GM23338 (cell line): ENCODE measurements at places on chromosomes 16 and 17.
A peak's percentile ranks its signal among the peaks of the same experiment; 100 is the strongest.

- no peak overlapping the region for H3K27ac ChIP-seq
- no peak for DNase-seq
- peak overlapping the region; percentile 84 for H3K4me3 ChIP-seq
- H3K27me3 ChIP-seq, result peaks cover 17% of the 10 kb centered on the region
- peaks cover 24% of the 10 kb centered on the region for H3K36me3 ChIP-seq
- H3K4me1 ChIP-seq, result no peaks in the 10 kb centered on the region
These were observed 15.0 kb downstream of the ZNF232 start for GRCh38 chr17:5096731-5097100.

GRCh38 chr17:74759243-74759801, 10.9 kb downstream of the NHERF1 start:
- peak overlapping the region; percentile 76 for H3K27ac ChIP-seq
- H3K4me3 ChIP-seq, result peak overlapping the region; percentile 35; the same call in 1 of the 2 replicates

GRCh38 chr16:57666353-57667047, 1.6 kb upstream of the ADGRG3 start:
- H3K4me1 ChIP-seq, result no peaks in the 10 kb centered on the region
- H3K4me3 ChIP-seq, result no peak overlapping the region
- no peak for DNase-seq
- H3K36me3 ChIP-seq, result no peaks in the 10 kb centered on the region
- no peaks in the 10 kb centered on the region for H3K27me3 ChIP-seq

DNA sequence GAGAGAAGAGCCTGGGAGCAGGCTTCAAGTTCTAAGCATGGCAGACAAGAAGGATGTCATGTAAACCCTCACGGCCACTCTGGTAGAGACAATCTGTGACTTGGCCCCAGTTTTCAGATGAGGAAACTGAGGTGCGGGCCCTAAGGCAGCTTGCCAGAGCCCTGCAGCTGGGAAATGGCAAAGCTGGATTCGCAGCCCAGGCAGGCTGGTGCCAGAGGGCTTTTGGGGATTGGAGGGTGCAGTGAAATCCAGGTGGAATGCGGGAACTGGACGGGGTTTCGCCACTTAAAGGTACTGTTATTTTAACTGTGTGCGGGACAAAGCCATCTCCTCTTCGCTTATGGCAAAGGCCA, 477 bp upstream of the OSGIN1 start:
- no peak for DNase-seq
- no peaks in the 10 kb centered on the region for H3K36me3 ChIP-seq
- no peak overlapping the region for H3K4me3 ChIP-seq
- H3K27ac ChIP-seq, result no peak overlapping the region
- no peaks in the 10 kb centered on the region for H3K4me1 ChIP-seq
- no peaks in the 10 kb centered on the region for H3K27me3 ChIP-seq

DNA sequence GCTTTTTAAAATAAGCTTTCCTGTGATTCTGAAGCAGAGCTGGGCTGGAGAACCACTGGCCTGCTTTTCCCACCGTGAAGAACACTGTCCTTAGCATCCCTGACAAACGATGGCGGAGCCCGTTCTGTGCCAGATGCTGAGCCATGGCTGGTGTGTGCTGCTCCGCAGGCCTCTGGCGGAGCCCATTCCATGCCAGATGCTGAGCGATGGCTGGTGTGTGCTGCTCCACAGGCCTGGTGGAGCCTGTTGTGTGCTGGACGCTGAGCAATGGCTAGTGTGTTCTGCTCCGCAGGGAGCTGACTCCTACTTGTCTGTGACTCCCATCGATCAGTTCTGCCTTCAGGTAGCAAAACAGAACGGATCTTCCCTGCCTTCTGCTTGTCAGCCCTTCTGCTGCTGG, 4.3 kb downstream of the ENDOV start:
- no peak overlapping the region for H3K27ac ChIP-seq
- no peak overlapping the region for H3K4me3 ChIP-seq
- no peaks in the 10 kb centered on the region for H3K36me3 ChIP-seq
- peaks cover 3% of the 10 kb centered on the region; the same call in 1 of the 2 replicates for H3K27me3 ChIP-seq

DNA sequence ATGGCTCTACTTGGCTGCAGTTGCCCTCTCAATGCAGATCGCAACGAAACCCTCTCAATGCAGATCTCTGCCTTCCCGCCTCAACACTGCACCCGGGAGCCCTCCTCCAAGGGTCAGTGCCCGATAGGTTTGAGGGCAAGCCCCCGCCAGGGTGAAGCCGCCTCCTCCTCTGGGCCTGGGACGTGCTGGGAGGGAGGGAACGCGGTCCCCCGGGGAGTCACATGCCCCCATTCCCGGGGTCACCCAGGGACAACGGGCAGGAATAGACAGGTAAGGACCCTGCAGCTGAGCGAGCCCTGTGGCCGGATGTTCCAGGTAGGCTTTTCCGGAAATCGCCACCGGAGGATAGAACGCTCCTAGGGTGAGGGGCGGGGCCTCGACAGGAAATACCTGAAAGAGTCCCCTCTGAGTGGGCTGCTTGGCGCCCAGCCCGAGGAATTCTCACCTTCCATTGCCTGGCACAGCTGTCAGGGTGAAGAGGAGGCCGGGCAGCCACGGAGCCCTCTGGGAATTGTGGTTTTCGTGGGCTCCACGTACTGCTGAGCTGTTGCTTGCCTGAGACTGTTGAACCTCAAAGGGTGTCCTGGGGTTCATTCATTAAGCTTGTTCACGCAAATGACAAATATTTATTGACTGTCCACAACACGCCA, 12.8 kb downstream of the ZNF174 start:
- no peaks in the 10 kb centered on the region for H3K4me1 ChIP-seq
- no peak overlapping the region for H3K27ac ChIP-seq
- H3K36me3 ChIP-seq, result peaks cover 4% of the 10 kb centered on the region
- peak; percentile 55 for DNase-seq
- H3K4me3 ChIP-seq, result no peak overlapping the region
- H3K27me3 ChIP-seq, result no peaks in the 10 kb centered on the region

- peaks cover 21% of the 10 kb centered on the region for H3K36me3 ChIP-seq
- no peaks in the 10 kb centered on the region for H3K27me3 ChIP-seq
- H3K4me1 ChIP-seq, result no peaks in the 10 kb centered on the region
- H3K4me3 ChIP-seq, result no peak overlapping the region
- no peak for DNase-seq
These were observed 34.4 kb upstream of the ENDOV start for GRCh38 chr17:80380555-80381002.

- no peak overlapping the region for H3K4me3 ChIP-seq
- peak; percentile 85 for DNase-seq
- H3K36me3 ChIP-seq, result no peaks in the 10 kb centered on the region
- peaks cover 12% of the 10 kb centered on the region for H3K4me1 ChIP-seq
These were observed 18.8 kb upstream of the GAA start for GRCh38 chr17:80082403-80083135.

DNA sequence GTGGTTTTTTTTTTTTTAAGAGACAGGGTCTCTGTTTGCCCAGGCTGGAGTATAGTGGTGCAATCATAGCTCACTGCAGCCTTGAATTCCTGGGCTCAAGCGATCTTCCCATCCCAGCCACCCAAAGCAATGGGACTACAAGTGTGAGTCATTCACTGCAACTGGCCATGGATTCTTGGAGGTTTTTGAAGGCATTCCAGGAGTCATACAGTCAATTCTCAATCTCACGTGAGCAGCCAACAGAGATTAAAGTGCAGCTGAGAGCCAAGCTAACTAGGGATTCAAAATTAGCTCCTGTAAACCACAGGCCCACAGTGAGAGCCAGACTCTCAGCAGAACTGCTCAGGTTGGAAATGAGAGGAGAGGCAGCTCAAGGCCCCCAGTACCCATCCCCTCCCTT, 30.2 kb downstream of the XPO6 start:
- no peaks in the 10 kb centered on the region for H3K27me3 ChIP-seq
- H3K27ac ChIP-seq, result peak overlapping the region; percentile 33
- H3K4me1 ChIP-seq, result peaks cover 10% of the 10 kb centered on the region; the same call in 1 of the 2 replicates
- DNase-seq, result no peak

GRCh38 chr16:57383276-57384247, 11.3 kb downstream of the CX3CL1 start:
- H3K4me1 ChIP-seq, result no peaks in the 10 kb centered on the region
- no peaks in the 10 kb centered on the region for H3K36me3 ChIP-seq
- no peaks in the 10 kb centered on the region for H3K27me3 ChIP-seq
- H3K27ac ChIP-seq, result no peak overlapping the region
- DNase-seq, result no peak

DNA sequence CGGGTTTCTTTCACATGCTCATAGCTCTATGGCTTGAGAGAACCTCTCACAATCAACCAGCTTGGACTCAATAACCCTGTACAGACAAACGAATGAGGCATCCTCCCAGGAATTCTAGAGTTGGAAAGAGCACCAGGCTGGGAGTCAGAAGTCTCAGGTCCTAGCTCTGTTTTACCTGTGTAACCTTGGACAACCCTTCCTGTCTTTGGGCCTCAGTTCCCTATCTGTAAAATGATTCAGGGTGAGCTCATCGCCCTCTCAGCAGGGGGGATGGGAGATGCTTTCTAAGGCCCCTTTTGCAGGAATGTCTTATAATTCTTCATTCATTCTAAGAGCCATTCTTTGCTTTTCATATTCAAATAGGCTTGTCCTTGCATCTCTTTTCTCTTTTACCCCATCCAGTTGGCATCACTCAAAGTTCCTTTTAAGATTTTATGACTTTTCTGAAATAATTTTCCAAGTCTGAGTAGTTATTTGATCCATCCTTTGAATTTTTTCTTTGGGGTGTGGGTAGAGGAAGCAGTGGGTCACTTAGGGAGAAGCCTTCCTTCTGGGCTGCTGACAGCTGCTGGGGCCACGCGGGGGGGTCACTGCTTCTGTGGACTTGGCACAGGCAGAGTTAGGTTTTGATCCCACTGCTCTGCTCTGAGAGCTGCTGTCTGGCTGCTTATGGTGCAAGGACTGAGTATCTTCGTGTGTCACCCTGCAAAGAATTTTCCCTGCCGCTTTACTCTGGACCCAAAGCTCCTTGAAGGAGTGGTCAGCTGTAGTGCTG, 102.7 kb downstream of the UTP18 start:
- H3K4me1 ChIP-seq, result peaks cover 14% of the 10 kb centered on the region
- no peaks in the 10 kb centered on the region for H3K27me3 ChIP-seq
- DNase-seq, result peak; percentile 45
- H3K36me3 ChIP-seq, result no peaks in the 10 kb centered on the region
- H3K27ac ChIP-seq, result no peak overlapping the region

- no peak overlapping the region for H3K27ac ChIP-seq
- peak; percentile 86 for DNase-seq
- no peaks in the 10 kb centered on the region for H3K36me3 ChIP-seq
- peaks cover 56% of the 10 kb centered on the region for H3K4me1 ChIP-seq
These were observed 7.3 kb upstream of the CBX8 start for GRCh38 chr17:79803997-79804855.

- no peak overlapping the region for H3K27ac ChIP-seq
- no peak overlapping the region for H3K4me3 ChIP-seq
- no peaks in the 10 kb centered on the region for H3K27me3 ChIP-seq
- H3K4me1 ChIP-seq, result peaks cover 16% of the 10 kb centered on the region
- DNase-seq, result no peak
These were observed 11.0 kb downstream of the TK2 start for GRCh38 chr16:66538910-66539309.

GRCh38 chr16:19389246-19389645, 28.4 kb upstream of the TMC5 start:
- no peak overlapping the region for H3K4me3 ChIP-seq
- no peaks in the 10 kb centered on the region for H3K36me3 ChIP-seq

GRCh38 chr17:67520916-67521774, 144.1 kb downstream of the PITPNC1 start:
- H3K27ac ChIP-seq, result peak overlapping the region; percentile 81; the same call in 1 of the 2 replicates
- DNase-seq, result no peak
- no peaks in the 10 kb centered on the region for H3K27me3 ChIP-seq
- H3K4me1 ChIP-seq, result peaks cover 40% of the 10 kb centered on the region
- no peak overlapping the region for H3K4me3 ChIP-seq
- H3K36me3 ChIP-seq, result no peaks in the 10 kb centered on the region

DNA sequence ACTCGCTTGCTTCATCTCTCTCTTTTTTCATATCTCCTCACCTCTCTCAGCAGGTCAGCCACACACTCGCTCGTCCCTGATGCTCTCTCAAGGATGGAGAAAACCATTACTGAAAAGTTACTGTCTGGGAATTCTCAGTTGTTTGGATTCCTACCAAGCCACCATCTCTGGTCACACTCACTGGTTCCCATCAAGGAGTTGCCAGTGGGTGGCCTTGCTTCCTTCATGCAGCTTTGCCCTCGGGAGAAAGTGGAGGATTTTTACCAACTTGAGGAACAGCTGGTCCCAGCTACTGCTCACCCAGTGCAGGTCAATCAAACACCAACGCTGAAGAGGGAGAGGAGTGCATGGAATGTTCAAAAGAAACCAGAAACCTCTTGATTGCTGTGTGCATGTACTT, 25.3 kb downstream of the MEOX1 start:
- H3K36me3 ChIP-seq, result no peaks in the 10 kb centered on the region
- DNase-seq, result no peak
- H3K27me3 ChIP-seq, result no peaks in the 10 kb centered on the region
- no peak overlapping the region for H3K4me3 ChIP-seq
- H3K27ac ChIP-seq, result no peak overlapping the region

DNA sequence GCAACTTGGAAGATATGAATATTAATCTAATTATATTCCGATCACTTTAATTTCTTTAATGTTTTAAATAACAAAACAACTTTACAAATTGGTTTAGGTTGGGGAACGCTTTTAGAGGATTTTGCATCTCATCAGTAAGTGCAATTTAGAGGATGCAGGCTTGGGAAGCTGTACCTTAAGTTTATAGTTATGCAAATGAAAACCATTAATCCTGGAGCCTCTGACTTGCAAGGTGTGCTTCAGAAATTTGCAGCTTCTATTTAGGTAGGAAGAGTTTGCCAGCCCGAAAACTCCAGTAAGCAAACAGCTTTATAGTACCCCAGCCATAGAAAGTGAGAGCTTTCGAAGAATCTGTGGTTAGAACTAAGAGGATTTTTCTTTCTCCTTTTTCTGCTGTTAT, 547.0 kb downstream of the MAF start:
- H3K27me3 ChIP-seq, result no peaks in the 10 kb centered on the region
- H3K4me1 ChIP-seq, result peaks cover 27% of the 10 kb centered on the region
- H3K27ac ChIP-seq, result peak overlapping the region; percentile 65
- peak; percentile 76 for DNase-seq
- peak overlapping the region; percentile 11; the same call in 1 of the 2 replicates for H3K4me3 ChIP-seq
- no peaks in the 10 kb centered on the region for H3K36me3 ChIP-seq

- DNase-seq, result no peak
- H3K4me1 ChIP-seq, result peaks cover 12% of the 10 kb centered on the region
- no peak overlapping the region for H3K4me3 ChIP-seq
- H3K27me3 ChIP-seq, result no peaks in the 10 kb centered on the region
- 0 out of 2 replicates have a peak, but pooled peaks cover 4% of the 10 kb centered on the region for H3K36me3 ChIP-seq
These were observed 15.6 kb downstream of the QPRT start for GRCh38 chr16:29694384-29695195.

DNA sequence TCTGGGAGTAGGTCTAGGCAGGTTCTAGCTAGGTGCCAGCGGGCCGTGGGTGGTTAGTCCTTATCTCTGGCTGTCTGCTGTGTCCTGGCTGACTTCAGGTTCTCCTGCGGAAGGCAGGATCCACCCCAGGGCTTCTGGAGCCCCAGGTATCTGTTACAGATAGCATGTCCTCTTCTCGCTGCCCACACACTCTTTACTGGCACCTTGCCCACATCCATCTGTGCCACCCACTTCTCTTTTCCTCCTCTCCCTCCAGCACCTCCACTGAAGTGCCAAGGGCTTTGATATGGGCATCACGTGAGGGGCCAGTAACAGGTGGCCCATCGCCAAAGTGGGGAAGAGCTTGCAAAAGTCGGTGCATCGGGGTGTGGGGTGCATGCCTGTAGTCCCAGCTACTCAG, 4.6 kb upstream of the MPP2 start:
- no peak overlapping the region for H3K27ac ChIP-seq
- no peak for DNase-seq
- peaks cover 7% of the 10 kb centered on the region for H3K4me1 ChIP-seq
- no peak overlapping the region for H3K4me3 ChIP-seq
- no peaks in the 10 kb centered on the region for H3K36me3 ChIP-seq

GRCh38 chr16:47142486-47142820, 1.3 kb downstream of the NETO2 start:
- no peak overlapping the region for H3K27ac ChIP-seq
- H3K4me3 ChIP-seq, result peak overlapping the region; percentile 67
- DNase-seq, result no peak
